Motor neuron (in vitro differentiated cells): ENCODE measurements at places on chromosomes 2 and 18. TPM values are rescaled to one million over a fixed set of nuclear protein-coding genes. Genes with fewer than 3 reads are reported as not detected.

DNA sequence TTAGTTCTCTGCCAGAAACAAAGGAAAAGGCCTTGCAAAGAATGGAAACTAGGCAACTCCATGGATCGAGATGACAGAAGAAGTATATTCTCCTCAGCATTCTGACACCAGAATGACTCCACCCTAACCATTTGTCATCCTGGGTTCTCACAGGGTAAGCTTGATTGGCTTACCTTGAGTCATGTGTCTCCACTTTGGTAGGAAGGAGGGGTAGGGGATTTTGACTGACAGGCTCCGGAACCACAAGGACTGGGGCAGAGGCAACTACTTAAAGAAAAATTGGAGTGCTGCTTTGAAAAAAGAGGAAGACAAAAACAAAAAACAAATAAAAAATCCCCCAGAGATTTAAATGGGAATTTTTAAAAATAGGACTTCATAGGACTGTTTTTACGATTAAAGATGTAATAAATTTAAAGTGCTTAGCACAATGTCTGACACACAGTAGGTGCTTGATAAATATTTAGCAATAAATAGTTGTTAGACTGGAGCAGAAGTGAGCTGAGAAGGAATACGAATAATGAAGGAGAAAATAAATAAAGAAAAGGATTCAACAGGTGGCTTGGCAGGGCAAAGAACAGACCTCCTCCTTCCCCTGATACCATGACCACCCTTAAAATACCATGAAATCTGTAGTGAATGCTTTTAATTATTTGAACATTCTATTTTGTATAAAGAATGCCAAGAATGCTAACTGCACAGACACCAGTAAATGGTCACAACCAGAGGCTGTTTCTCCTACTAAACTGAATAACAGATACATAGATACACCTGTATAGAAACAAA, 230.2 kb downstream of the CDCA7 start:
- ATAC-seq, result no peak

- no peak for ATAC-seq
These were observed 685.9 kb downstream of the ARHGAP15 start for GRCh38 chr2:143815082-143815481.

Gene PID1
- total RNA-seq, result 10.5 and 10.9 TPM in 2 replicates

GRCh38 chr2:128412181-128412871, 93.7 kb upstream of the HS6ST1 start:
- ATAC-seq, result no peak

GRCh38 chr2:187580462-187581124, 26.4 kb upstream of the TFPI start:
- no peak for ATAC-seq

- ATAC-seq, result no peak
These were observed 70.0 kb upstream of the TAF1B start for GRCh38 chr2:9772999-9773902.

DNA sequence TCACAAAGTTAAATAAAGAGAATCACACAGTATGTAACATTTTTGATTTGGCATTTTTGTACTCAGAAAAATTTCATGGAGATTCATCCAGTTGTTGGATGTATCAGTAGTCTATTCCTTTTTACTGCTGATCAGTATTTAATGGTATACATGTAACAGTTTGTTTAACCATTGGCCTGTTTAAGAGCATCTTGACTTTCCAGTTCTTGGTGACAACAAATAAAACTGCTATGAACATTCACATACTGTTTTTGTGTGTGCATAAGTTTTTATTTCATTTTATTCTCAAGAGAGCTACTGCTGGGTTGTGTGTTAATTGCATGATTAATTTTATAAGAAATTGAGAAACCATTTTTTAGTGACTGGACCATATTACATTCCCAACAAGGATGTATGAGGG, 694.5 kb upstream of the RAB6C start:
- ATAC-seq, result no peak

Gene HJURP
- total RNA-seq, result 16.6 and 21.3 TPM in 2 replicates

- ATAC-seq, result no peak
These were observed 167.9 kb downstream of the TCF4 start for GRCh38 chr18:55419947-55420664.

Gene LIMS4
- 0.94 and 1.0 TPM in 2 replicates for total RNA-seq

DNA sequence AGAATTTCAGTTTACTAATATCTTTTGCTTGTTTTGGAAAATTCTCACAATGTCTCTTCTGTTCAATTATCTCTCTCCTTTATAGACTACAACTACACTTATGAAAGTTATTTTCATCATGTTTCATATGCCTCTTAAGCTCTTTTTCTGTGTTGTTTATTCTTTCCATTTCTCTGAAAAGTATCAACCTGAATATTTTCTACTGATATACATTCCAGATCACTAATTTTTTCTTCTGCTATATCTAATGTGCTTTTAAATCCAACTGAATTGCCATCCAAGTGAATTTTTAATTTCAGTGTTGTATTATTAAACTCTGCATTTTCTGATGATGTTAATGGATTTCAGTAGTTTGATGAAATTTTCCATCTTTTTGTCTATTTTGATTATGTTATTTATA, 301.3 kb downstream of the HRH4 start:
- ATAC-seq, result no peak

Gene TRIB2
- 10.4 and 11.6 TPM in 2 replicates for total RNA-seq

DNA sequence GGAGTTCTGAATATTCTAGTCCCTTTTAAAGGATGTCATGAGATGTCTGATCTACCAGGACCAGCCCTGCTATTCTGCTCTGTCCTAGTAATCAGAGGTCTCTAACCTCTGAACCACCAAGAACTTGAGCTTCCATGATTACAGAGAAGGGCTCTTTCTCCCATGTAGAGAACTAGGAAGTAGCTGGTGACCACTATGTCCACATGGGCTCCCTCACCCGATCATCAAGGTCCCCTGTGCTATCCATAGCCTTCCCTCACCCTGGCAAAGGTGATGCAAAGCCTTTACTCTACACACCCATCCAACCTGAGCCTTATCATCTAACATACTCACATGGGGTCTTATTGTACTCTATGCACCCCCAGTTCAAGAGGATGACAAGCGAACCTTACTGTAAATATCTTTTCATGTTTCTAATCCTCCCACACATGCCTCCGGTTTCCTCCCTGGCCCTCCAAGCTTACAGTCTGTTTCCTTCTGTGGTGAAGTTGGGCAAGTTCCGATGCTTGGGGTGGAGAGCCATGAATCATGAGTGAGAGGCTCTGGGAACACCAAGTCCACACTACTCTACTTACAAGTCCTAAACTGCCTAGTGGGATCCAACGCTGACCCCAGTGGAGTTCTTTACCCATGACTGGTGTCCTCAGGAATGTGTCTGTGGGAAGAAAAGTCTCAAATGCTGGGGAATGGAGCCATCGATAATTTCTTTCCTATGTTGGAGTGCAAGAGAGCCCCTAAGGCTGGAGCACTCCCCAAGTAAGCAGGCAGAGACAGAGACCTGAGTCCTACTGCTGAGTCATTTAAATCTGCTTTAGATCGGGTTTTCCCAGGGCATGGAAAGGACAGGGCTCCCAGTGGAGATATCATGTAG, 73.3 kb upstream of the KLF7 start:
- peak; percentile 92 for ATAC-seq

Gene ZEB2
- total RNA-seq, result 53.3 and 55.5 TPM in 2 replicates

- no peak for ATAC-seq
These were observed 4.9 kb downstream of the NOP58 start for GRCh38 chr2:202270487-202270886.

GRCh38 chr18:54931152-54931551, 28.1 kb downstream of the CCDC68 start:
- no peak for ATAC-seq

GRCh38 chr2:144972676-144973075, 452.8 kb upstream of the ZEB2 start:
- ATAC-seq, result no peak

DNA sequence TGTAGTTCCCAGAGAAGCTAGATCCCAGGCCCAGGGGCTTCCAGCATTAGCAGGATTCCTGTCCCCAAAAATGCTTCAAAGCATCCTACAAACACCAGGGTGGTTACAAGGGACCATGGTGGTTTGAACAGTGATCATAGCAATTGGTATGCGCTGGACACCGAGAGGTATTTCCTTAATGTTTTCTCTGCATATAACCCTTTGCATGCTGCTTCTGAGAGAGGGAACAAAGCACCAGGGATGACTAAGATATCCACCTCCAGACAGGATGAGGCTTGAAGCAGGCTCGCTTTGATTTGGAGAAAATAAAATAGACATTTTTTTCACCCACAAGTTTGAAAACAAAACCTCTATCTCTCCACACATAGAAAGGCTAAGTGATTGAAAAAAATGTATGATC, 50.5 kb upstream of the TSPYL6 start:
- ATAC-seq, result no peak

Gene CHST10
- total RNA-seq, result 21.7 and 23.2 TPM in 2 replicates

- peak; percentile 75 for ATAC-seq
These were observed 212.0 kb upstream of the MYT1L start for GRCh38 chr2:2542966-2543611.

DNA sequence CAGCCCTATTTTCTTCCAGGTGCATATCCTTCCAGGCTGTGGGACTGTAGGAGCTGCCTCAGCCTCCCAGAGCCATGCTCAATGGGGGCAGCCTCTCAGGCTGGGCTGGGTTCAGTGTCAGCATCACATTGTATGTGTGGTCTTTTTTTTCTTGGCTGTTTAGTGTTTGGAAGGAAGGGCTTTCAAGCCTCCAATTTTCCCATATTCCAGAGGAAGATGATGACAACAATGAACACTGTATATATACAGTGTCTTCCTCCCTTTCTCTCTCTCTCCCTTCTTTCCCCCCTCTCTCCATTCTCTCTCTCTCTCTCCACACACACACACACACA, 326.4 kb downstream of the DYSF start:
- no peak for ATAC-seq

- ATAC-seq, result no peak
These were observed 72.8 kb upstream of the DSEL start for GRCh38 chr18:67589325-67589724.

GRCh38 chr2:218645126-218645525, 14.3 kb downstream of the ZNF142 start:
- ATAC-seq, result no peak

GRCh38 chr18:2293109-2293839, 278.0 kb downstream of the METTL4 start:
- no peak for ATAC-seq

DNA sequence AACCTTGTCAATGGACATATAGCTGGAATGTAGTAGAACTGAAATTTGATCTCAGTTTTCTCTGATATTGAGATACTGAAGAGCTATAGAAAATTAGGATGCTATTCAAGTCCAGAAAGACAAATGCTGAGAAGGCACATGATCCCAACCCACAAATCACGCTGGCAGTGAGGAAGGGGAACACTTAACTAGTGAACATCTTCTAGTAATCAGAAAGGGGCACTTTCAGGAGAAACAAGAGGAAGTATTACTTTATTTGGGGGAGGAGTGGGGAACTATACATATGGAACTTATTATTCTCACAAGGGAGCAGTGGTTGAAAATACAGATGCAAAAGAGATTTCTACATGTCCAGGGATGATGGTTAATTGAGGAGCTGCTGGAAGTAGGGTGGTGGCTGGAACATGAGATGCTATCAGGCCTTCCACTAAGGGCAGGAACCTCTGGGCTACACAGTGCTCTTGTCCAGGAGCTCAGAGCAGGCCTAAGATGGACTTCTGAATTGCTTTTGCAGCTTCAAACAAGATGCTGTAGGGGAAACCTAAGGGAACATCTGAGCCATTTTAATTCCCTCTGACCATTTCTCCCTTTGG, 79.3 kb downstream of the TGFA start:
- no peak for ATAC-seq

DNA sequence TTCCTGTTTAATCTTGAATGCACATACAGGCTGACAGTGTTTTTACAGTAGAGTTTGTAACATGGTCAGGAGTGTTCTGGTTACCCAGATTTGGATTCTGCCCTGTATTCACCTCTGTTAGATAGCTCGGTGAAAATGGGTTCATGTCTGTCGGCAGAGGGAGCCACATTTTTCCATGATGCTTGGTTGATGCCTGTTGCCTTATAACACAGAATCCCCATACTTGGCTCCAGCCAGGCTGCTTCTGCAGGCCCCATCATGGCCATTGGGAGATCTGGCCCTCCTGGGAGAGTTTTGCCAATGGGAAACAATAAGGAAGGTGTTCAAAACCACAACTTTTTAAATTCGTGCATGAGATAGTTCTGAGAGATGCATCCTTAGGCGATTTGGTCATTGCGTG, 78.1 kb downstream of the WDSUB1 start:
- ATAC-seq, result no peak

DNA sequence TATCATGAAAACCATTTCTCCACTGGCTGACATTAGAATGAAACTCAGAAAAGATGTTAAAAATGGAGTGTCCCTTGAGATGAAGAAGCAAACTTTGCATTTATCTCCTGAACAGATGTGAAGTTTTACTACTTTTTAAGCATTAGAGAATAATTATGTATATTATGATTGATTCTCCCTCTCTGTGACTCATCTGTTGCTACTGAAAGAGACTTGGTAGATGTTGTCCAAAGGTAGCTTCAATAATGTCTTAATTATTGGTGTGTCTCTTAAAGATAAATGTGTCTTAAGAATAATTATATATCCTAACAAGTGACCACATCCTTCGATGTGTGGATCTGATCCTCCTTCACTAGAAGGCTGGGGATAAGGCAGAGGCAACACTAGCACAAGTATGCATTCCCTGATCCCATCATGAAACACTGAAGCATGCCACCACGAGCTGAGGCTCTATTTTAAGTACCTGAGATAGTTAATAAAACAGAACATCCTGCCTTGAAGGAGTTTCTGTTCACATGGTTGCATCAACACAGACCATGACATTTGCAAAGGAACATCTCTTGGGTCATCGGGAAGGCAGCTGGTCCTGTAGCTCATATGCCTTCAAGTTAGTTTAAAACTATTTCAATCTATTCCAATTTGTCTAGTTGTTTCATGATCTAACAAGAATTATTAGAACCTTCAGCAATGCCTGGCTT, 15.5 kb downstream of the RND3 start:
- no peak for ATAC-seq

DNA sequence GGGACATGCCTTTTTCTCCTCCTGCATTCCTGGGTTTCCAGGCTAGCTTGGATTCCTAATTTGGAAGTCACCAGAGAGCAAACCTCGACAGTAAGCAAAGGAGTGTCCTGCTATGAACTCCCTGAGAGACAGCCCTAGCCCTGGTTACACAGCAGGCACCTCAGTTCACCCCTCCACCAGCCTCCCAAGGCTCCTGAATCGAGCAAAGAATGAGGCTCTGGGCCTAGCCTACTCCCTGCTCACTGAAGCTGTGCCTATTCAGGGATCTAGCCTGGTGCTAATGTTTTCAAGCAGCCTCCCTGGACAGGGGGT, 66.7 kb upstream of the RMDN2 start:
- ATAC-seq, result peak; percentile 77

Gene PRSS56
- 0.06 and 0.49 TPM in 2 replicates for total RNA-seq

DNA sequence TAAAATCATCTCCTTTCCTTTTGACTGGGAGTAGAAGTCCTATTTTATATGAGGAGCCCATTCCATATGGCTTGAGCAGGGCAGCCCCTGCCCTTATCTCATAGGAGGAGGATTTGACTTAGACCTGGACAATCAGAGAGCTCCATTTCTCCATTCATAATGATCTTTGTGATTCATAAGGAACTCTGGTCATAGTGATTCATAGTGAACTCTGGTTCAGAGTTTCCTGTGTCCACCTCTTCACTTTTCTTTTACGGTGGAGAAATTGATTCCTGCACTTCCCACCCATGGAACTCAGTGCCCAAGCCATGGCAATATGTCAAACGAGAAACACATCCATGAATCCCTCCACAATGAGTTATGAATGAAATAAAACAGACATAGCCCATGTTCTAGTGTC, 12.8 kb upstream of the MYO3B start:
- no peak for ATAC-seq

Gene SALL3
- total RNA-seq, result 0.05 TPM in 1 of 2 replicates, not detected in the other

- ATAC-seq, result no peak
These were observed 123.6 kb downstream of the LPIN1 start for GRCh38 chr2:11870064-11870463.
